T-helper 22 cell (primary cell): ENCODE measurements at places on chromosomes 5 and 9.

- DNase-seq = no peak
Observed at GRCh38 chr9:136949239-136949816, 2.7 kb upstream of the LCN12 start.

DNA sequence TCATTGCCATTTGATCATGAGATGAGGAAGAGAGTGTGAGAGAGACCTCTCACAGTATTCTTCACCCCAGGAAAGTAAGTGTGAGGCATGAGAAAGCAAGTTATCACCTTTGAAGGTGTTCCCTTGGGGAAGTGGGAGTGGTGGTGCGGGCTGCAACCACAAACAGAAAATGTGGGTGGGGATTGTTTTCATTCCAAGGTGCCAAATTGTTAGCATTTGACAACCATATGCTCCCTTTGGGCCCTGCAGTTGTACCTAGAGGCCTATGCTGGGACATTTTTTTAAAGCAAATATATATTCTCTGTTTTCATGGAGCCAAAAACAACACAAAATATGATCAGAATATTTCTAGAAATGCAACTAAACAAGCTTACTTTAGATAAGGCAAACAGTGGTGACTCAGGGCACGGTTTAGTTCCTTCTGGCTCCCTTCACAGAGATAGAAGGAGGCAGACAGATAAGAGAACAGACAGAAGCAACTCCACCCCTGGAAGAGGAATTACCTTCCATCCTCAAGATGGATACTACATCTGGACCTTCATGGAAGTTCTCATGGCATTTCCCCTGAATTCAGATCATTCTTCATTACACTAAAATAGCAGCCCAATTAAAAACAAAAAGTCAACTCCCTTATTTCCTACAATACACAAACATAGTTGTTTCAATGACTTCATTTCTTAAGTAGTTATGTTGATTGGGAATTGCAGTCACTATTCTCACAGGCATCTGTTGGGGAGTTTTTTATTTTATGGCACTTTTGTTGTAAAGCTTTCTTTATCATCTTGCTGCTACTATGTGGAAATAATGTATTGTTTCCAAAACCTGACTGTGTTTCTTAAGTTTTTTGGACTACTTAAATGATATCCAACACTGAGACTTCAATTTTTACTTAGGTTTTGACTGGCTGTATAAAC, 416.6 kb downstream of the PLK2 start:
- DNase-seq = no peak

GRCh38 chr5:83029912-83030311, 47.3 kb downstream of the TMEM167A start:
- no peak for DNase-seq

- DNase-seq = no peak
Observed at GRCh38 chr9:35732800-35733541, 505 bp downstream of the CREB3 start.

DNA sequence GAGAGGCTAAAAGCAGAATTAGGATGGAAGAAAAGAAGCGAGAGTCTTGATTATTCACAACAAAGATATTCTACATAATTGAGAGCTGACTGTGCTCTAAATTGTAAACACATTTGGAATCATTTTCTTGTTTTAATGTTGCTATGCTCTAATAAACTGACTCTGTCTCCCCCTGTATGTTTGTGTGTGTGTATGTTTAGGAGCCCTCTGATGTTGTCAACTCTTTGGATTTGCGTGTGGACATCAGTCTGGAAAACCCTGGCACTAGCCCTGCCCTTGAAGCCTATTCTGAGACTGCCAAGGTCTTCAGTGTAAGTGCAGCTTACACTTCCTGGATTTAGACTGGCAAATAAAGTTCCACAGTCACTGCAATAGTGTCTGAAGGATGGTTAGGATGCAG, 37.8 kb downstream of the MOCS2 start:
- no peak for DNase-seq

DNA sequence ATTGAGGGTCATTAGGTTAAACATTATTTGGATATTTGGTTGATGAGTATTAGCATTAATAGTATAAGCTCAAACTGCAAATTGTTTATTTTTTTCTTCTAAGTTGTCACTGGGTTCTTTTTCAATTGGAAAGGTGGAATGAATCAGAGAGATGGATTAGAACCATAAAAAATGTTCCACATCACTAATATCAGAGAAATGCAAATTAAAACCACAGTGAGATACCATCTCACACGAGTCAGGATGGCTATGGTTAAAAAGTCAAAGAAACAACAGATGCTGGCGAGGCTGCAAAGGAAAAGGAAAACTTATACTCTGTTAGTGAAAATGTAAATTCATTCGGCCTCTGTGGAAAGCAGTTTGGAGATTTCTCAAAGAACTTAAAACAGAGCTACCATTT, 122.8 kb downstream of the CCDC192 start:
- no peak for DNase-seq

GRCh38 chr9:77731008-77731698, 83.0 kb upstream of the GNA14 start:
- DNase-seq = no peak

DNA sequence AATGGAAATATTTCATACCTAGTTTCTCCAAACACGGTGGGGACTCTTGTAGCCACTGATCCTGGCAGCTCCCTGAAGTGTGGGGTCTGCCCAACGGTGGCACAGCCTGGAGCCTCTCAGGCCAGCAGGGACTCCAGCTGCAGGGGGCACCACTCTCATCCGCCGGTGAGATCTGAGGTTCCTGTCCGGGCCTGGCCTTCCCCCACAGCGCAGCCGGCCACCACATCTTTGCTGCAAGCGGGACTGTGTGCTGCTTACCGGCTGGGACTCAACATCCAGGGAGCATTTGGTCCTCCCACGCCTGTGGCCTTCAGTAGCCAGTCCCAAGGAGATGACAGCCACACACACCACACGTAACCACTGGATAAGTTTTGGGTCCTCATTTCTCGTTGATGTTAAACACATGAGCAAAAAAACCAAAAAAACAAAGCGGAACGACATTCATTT, 7.7 kb upstream of the NKX2-5 start:
- no peak for DNase-seq

DNA sequence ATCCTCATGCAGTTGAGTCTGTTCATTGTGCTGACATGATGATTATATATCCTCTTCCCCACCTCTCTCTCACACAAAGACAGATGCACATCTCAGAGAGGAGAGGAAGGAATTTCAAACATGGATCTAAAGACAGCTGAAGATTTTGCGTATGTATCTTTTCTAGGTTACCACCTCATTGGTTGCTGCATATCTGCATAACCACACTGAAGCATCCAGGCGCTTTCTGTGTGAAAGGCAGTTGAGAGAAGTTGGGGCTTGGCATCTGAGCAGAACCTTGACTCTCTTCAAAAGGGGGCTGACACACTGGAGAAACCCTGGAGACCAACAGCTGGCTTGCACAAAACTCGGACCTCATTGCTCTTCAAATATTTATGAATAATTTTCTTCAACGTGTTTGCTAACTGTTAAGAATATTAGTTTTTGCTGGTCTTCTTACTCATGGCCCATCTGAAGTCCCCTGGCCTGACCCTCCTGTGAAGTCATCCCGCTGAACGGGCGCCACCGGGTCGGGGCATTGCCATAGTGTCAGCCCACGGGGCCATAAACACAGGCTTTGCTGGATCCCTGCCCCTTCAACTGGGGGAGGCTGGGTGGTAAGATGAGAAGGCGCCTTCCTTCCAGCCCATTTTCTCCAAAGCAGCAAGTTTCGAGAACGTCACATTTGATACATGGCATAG, 593.2 kb upstream of the CLINT1 start:
- DNase-seq = no peak

- DNase-seq = no peak
Observed at GRCh38 chr9:36914212-36914577, 119.9 kb downstream of the PAX5 start.

DNA sequence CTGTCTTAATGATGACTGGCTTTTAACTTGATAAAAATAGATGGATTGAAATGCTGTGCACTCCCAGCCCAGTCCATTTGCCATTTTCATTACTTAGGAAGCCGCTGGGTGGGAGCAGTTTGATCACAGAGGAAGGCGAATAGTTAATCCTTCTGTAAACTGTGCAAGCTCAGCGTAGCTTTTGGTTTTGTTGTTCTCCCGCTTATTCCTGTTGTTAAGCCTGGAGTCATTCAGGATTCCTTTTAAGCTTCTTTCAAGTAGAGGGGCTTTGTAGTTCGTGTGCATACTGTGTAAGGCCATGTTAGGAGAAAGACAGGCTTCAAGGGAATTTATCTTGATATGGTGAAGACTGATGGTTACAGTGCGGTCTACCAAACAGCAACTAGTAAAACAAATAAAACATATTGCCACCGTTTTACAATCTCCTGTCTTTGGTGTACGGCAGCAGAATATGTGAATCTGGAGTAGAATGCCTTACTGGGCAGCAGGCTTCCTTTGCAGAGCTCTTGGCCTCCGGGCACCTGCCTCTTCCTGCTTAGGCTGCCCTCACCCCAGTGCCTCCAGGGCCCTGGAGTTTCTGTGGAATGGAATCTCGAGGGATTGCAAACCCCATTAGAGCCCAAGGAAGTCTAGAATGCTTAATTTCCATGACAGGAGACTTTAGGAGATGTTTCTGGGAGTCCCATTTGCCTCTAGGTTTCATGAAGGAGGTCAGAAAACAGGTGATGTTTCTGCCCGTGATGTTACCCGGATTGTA, 141.4 kb downstream of the TRIO start:
- DNase-seq = no peak

GRCh38 chr5:145511351-145511750, 323.8 kb downstream of the PRELID2 start:
- DNase-seq = no peak

GRCh38 chr5:145750199-145750598, 84.9 kb downstream of the PRELID2 start:
- no peak for DNase-seq
